Lower lobe of right lung (tissue), 2 donors: ENCODE measurements at places on chromosomes 7 and 10. TPM values are rescaled to one million over a fixed set of nuclear protein-coding genes. Genes with fewer than 3 reads are reported as not detected.
A peak's percentile ranks its signal among the peaks of the same experiment; 100 is the strongest.

The CLRN3 gene
- not detected for total RNA-seq

GRCh38 chr10:78706726-78707540, 361.8 kb upstream of the ZMIZ1 start:
- no peak for DNase-seq
- no peak overlapping the region for H3K27ac ChIP-seq
- H3K36me3 ChIP-seq, result no peaks in the 10 kb centered on the region
- H3K27me3 ChIP-seq, result no peaks in the 10 kb centered on the region
- H3K4me3 ChIP-seq, result no peak overlapping the region

GRCh38 chr10:131569851-131570715, 258.6 kb upstream of the TCERG1L start:
- no peaks in the 10 kb centered on the region for H3K36me3 ChIP-seq
- no peak overlapping the region for H3K27ac ChIP-seq
- peaks cover 6% of the 10 kb centered on the region for H3K27me3 ChIP-seq

GRCh38 chr10:62278441-62278910, 9.8 kb upstream of the RTKN2 start:
- peak overlapping the region; percentile 18 for H3K27ac ChIP-seq
- no peaks in the 10 kb centered on the region for H3K4me1 ChIP-seq
- H3K4me3 ChIP-seq, result no peak overlapping the region
- H3K36me3 ChIP-seq, result no peaks in the 10 kb centered on the region

DNA sequence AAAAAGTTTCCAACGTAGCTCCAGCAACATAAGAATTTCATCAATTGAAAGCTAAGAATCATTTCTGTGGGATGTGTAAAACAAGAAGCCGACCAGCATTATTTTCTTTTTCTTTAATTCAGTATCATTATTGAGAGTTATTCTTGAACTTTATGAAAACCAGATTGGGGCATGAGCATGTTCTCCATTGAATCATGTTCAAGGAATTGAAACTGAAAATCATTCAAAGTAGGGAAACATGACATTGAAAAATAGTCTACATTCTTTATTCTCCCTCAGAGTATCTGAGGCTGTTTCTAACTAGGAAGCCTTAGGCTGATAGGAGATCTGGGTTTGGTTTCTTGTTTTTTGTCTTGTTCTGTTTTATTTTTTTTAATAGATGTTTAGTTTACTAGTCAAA, 253.7 kb downstream of the DYNC1I1 start:
- no peak overlapping the region for H3K4me3 ChIP-seq
- DNase-seq, result no peak
- no peaks in the 10 kb centered on the region for H3K4me1 ChIP-seq
- H3K27me3 ChIP-seq, result no peaks in the 10 kb centered on the region
- no peaks in the 10 kb centered on the region for H3K36me3 ChIP-seq
- H3K27ac ChIP-seq, result no peak overlapping the region

GRCh38 chr10:3740157-3740871, 44.7 kb downstream of the KLF6 start:
- H3K4me3 ChIP-seq, result no peak overlapping the region
- H3K4me1 ChIP-seq, result peaks cover 16% of the 10 kb centered on the region
- H3K27ac ChIP-seq, result no peak overlapping the region

GRCh38 chr7:38907066-38907465, 1.9 kb downstream of the VPS41 start:
- H3K4me3 ChIP-seq, result no peak overlapping the region
- peaks cover 18% of the 10 kb centered on the region for H3K4me1 ChIP-seq
- no peaks in the 10 kb centered on the region for H3K27me3 ChIP-seq
